ENCODE measurements at places on chromosomes 2 and 18.

DNA sequence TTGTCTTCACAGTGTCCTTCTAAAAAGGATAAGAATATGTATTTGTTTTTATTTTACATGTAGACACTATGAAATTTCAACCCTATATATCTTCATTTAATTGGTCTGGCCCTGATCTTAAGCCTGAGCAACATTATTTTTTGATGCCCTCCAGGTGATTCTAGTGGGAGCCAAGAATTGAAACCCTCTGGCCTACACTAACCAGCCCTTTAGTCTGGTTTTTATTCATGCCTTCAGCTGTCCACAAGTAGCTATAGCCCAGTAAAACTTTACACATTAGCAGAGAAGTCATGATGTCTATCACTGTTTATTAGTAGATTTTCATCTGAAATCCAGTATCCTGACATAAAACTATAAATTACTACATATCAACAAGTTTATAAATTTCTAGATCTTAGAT lies 52.7 kb upstream of the UBXN4 start:
- no peak for DNase-seq

GRCh38 chr2:10977003-10977402 lies 65.3 kb downstream of the KCNF1 start:
- DNase-seq: no peak

GRCh38 chr18:32884543-32884942 lies 111.7 kb upstream of the KLHL14 start:
- no peak for DNase-seq

DNA sequence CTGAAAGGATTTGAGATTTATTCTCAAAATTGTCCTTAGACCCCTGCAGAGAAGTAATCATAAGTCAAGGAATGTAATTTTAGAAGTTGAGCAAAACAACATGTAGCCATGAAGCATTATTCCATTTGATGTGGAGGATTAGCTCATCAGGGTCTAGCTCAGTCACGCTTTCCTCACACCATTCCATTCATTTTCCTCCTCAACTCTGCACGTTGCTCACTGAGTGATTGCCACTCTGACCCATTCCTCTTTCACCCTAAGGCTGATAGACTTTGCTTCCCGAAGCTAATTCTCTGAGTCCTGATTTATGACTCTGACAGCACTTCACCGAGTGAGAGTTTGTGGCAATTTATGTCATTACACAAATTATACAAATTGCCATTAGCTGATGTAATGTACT lies 820.6 kb upstream of the PIK3C3 start:
- DNase-seq: no peak

DNA sequence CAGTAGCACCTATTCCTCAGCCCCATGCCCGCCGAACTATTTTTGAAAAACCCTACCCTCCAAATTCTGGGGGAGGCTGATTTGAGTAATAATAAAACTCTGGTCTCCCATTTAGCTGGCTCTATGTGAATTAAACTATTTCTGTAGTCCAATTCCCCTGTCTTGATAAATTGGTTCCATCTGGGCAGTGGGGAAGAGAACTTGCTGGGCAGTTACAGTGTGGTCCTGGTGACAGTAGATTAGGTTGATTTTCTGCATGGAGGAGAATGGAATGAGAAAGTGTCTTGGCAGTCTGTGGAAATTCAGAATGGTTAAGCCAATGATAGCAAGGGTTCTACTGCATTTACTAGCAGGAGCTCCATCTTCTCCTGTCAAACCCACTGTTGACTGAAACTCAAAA lies 95.0 kb downstream of the SPP2 start:
- no peak for DNase-seq
